ENCODE measurements at places on chromosomes 1 and 21. TPM values are rescaled to one million over a fixed set of nuclear protein-coding genes. Genes with fewer than 3 reads are reported as not detected.

- DNase-seq = no peak
These were observed 1.6 kb downstream of the PBX1 start for GRCh38 chr1:164560556-164560955.

DNA sequence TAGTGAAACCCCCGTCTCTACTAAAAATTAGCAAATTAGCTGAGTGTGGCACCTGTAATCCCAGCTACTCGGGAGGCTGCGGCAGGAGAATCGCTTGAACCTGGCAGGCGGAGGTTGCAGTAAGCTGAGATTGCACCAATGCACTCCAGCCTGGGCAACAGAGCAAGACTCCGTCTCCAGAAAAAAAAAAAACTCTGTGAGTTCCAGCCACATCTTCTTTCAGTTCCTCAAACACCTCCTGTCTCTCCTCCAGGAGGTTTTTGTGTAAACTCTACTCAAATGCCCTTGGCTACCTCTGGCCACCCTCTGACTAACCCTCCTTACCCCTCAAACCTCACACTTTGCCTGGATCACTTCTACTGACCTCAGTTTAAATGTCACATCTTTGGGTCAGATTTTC lies 38.1 kb downstream of the RCSD1 start:
- DNase-seq = no peak

YTHDF2 gene
- 88.2 TPM for total RNA-seq

UBXN10 gene
- total RNA-seq = 0.39 TPM

- DNase-seq = no peak
These were observed 28.5 kb downstream of the ANP32E start for GRCh38 chr1:150207281-150207971.

- DNase-seq = no peak
These were observed 1.2 kb downstream of the HP1BP3 start for GRCh38 chr1:20785907-20786252.

NRIP1 gene
- 8.3 TPM for total RNA-seq

SWT1 gene
- total RNA-seq = 2.7 TPM

SAMSN1 gene
- total RNA-seq = 73.0 TPM

FCGR2B gene
- not detected for total RNA-seq

GRCh38 chr1:40922969-40923368 lies 56.5 kb upstream of the CTPS1 start:
- DNase-seq = no peak

DNA sequence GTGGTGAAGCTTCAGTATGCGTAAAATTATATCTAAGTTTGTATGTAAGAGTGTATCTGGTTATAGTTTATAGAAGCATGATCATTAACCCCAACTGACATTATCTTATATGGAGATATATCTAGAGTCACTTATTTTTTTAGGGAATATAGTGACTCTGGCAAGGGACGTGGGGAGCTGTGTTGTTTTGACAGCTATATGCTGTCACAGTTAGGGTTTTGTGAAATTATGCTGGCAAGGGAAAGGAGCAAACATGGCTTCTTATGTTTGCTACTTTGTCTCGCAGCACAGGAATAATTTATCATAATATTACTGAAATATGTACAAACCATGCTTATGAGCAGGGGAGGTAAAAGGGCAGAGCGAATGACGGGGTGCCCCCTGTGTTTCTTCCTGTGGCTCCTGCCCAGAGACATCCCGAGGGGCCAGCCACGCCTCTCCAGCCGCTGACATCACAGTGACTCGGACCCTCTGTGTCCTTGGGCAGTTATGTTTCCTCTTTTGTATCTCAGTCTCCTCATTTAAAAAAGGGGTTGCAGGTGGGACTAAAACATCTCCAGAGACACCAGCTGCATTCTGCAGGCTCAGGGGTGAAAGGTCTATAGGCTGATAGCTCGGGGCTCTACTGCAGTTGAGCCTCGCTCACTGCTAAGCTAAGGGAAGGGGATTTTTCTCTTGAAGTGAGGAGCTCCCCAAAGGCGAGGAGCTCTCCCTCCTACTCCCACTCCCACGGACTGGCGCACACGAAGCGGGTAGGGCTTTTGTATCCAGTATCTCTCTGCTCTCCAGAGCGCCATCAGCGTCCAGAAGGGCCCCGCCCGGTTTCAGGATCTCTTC lies 14.9 kb downstream of the A3GALT2 start:
- DNase-seq = no peak

KPRP gene
- not detected for total RNA-seq

GRCh38 chr1:157700305-157700704 lies 264 bp downstream of the FCRL3 start:
- no peak for DNase-seq

CRNN gene
- total RNA-seq = not detected

DNA sequence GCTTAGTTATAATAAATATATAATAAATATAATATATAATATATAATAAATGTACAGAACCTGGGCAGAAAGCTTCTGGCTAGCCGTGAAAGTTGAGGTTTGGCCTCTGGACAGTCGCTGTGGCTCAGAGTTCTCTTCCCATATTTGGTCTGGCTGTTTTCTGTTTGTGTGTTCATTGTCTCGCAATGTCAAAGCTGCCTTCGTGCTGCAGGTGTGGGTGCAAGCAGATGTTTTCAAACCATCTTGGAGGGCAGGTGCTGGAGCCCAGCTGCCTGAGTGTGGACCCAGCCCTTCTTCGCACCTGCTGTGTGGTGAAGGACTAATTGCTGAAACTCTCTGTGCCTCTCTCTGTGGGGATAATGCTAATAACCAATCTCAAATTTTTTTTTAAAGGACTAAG lies 3.6 kb upstream of the CSTB start:
- DNase-seq = no peak

DNA sequence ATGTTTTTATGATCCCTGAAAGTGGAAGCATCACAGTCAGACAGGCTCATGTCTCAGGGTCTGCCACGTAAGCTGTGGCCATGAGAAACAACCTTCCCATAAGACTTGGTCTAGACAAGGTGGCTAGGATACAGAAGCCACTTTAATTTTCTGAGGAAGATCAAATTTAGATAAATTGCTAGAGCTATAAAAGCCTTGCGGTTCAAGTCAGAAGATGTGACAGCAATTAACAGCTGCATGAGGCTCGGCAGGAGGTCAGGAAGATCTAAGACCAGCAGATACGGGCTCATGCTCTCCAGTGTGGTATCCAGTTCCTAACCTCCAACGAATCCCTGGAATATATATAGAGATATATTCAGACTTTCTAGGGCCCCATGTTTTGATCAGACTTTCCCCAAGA lies 577.1 kb downstream of the PLPP3 start:
- no peak for DNase-seq

- no peak for DNase-seq
These were observed 47.6 kb upstream of the GJA5 start for GRCh38 chr1:147808025-147808424.

RAD54L gene
- total RNA-seq = 49.0 TPM

- DNase-seq = no peak
These were observed 12.7 kb downstream of the PAX7 start for GRCh38 chr1:18643154-18644012.

DNA sequence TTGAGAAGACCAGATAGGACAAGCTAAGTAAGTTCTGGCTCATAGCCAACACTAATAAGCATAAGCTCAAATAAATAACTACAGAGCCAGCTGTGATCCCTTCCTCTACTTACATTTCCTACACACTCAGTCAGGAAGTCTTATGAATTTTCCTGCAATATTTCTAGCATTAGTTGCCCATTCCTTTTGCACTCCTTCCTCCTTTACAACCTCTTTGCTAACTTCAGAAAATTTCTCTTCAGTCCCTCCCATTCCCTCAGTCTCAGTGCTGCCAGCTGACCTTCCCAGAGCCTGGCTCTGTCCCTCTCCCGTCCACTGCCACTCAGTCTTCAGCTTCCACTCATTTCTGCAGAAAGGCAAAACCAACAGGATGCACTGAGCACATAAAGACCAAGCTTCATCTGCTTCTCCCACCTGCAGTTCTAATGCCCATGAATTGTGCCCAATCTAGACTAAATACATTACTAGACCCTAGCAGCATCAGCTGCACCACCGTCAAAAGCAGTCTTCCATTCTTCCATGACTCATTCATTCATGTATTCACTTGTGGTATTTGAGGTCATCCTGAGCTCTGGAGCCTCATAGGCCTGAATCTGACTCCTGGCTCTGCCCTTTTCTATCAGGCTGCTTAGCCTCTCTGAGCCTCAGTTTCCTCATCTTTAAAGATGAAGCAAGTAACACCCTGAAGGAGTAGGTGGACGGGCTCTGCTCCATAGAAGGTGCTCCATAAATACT lies 54.6 kb upstream of the SIPA1L2 start:
- DNase-seq = no peak

PTAFR gene
- 0.21 TPM for total RNA-seq

MMEL1 gene
- total RNA-seq = 0.73 TPM

SLC1A7 gene
- not detected for total RNA-seq

- no peak for DNase-seq
These were observed 22.1 kb downstream of the SERBP1 start for GRCh38 chr1:67408148-67408547.

- DNase-seq = no peak
These were observed 119.9 kb downstream of the KCNJ15 start for GRCh38 chr21:38376693-38377092.

DNA sequence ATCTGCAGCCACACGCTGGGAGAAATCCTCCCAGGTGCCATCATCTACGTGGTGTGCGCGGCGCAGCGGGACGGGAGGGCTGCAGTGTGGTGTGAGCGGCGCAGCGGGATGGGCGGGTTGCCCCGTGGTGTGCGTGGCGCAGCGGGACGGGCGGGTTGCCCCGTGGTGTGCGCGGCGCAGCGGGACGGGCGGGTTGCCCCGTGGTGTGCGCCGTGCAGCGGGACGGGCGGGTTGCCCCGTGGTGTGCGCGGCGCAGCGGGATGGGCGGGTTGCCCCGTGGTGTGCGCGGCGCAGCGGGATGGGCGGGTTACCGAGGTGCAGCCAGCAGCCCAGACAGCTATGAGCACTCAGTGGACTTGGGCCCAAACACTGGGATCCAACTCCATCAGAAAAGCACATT lies 4.7 kb downstream of the WRAP73 start:
- DNase-seq = no peak

DNA sequence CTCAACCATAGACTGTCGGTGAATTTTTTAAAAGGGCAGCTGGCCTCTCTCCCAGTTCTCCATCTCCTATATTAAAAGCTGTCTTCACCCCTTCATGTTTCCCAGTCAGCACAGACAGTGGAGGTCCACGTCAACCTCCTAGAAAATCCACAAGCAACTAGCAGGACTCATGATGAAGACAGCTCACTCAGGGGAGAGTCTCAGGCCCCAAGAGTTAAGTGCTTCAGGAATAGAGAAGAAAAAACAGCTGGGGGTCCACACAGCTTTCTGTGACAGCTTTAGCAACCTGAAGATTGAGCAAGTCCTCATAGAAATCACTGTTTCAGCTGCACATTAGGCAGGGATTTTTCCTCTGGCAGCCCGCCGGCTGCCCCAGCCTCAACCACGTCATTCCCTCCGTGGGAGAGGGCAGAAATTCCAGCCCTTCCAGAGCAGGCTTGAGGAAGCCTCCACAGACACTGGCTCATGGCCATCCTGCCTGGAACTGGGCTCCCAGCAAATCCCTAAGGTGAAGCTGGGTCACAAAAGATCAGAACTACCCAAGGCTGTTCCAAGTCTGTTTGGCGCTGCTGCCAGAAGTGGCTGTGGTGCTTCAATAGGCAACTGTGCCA lies 15.2 kb downstream of the GPR161 start:
- DNase-seq = no peak

- no peak for DNase-seq
These were observed 195.5 kb downstream of the ADSS2 start for GRCh38 chr1:244256086-244256676.

RHD gene
- not detected for total RNA-seq

MAP3K21 gene
- total RNA-seq = 2.4 TPM

GRCh38 chr1:25810341-25811299 lies 9.1 kb upstream of the MTFR1L start:
- peak; percentile 66 for DNase-seq

DNA sequence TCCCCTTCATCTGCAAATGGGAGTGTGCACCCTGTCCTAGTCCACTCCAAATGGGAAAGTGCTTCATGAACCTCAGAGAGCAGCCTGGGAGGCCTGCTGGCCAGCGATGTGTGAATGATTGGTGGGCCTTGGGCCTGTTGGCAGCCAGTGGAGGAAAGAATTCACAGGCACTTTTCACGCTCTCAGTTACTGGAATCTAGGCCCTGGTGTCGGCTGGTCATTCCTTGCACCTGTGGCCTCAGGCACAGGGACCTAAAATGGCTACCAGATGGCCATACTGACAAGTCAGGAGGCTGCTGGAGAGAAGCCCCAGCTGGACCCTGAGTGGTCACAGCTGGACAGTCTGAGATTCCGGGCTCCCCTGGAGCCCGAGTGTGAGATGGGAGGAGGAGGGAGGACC lies 18.4 kb upstream of the EDN2 start:
- DNase-seq = no peak

DNA sequence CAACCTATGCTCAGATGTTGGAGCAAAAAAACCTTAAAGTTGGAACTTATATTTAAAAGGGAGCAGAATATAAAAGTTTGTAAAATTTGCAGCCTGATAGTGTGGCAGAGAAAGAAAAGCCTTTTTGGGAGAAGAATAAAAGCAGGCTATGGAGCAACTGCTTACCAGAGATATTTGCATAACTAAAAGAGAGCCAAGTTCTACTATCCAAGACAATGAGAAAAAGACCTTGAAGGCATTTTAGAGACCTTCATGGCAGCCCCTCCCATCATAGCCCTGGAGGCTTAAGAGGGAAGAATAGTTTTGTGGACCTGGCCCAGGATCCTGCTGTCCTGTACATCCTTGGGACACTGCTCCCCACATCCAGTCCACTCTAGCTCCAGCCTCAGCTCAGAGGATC lies 312.5 kb upstream of the ZRANB2 start:
- DNase-seq = no peak

LCE2A gene
- not detected for total RNA-seq

DCLRE1B gene
- 20.8 TPM for total RNA-seq

TEDDM1 gene
- total RNA-seq = not detected

- no peak for DNase-seq
These were observed 45.2 kb upstream of the DPT start for GRCh38 chr1:168774241-168774640.
